ENCODE measurements at places on chromosomes 11 and 22.

- DNase-seq = no peak
Observed at GRCh38 chr11:74646215-74646614, 53.8 kb downstream of the POLD3 start.

- DNase-seq = no peak
Observed at GRCh38 chr22:23065069-23065451, 5.3 kb upstream of the GNAZ start.

- DNase-seq = no peak
Observed at GRCh38 chr22:19107730-19108074, 14.5 kb downstream of the DGCR2 start.

DNA sequence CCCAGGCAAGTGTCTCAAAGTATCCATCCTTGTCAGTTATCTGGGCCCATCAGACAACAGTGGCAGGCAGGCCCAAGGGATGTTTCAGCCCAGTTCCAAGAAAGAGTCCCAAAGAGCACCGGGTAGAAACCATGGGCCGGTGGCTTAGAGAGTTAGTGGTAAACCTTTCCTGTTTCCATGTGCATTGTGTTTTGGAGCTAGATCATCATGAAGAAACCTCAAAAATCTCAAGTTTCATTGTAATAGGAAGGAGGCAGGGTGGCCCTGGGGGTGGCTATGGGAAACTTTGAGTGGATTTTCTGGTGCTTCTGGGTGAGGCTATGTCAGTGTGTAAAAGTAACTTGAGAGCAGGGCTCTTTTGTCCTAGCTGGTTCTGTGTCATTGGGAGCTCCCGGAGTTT is 68.1 kb downstream of the UBASH3B start:
- DNase-seq = no peak

GRCh38 chr11:43686207-43686606 is 5.7 kb downstream of the HSD17B12 start:
- DNase-seq = no peak

- DNase-seq = no peak
Observed at GRCh38 chr11:59728154-59728553, 14.5 kb upstream of the OR10V1 start.

DNA sequence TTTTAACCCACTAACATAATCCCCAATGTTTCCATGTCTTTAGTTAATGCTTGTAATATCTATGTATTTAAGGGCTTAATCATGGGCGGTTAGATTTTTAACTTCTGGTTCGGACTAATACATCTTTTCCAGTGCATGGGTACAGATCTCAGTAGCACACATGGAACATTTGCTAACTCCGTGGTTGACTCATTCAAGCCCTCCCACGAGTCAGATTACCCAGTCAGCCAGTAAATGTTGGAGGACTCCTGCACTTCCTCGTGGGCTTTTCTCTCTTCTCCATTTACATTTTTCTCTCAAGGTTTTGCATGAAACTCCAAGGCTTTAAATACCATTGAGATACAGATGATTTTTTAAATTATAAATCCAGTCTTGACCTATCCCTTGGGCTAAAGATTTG is 313.9 kb downstream of the ST3GAL4 start:
- no peak for DNase-seq

DNA sequence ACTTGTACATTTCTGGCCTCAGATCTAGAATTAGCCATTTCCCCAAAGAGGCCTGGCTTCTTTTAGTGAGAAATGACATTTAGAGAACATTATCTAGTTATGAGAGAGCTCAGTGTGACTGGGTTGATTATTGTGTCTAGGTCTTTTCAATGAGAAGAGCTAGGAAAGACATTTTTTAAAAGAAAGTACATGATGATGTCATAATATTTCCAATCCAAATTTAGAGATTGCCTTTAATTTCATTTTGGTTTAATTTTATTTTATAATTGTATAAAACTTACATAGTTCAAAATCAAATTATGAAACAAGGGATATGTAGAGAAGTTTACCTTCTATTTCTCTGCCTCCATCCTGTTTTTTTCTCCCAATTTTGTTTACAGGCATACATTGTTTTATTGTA is 354.9 kb downstream of the TMEM135 start:
- DNase-seq = no peak

GRCh38 chr11:12448131-12448939 is 71.0 kb downstream of the PARVA start:
- DNase-seq = no peak

DNA sequence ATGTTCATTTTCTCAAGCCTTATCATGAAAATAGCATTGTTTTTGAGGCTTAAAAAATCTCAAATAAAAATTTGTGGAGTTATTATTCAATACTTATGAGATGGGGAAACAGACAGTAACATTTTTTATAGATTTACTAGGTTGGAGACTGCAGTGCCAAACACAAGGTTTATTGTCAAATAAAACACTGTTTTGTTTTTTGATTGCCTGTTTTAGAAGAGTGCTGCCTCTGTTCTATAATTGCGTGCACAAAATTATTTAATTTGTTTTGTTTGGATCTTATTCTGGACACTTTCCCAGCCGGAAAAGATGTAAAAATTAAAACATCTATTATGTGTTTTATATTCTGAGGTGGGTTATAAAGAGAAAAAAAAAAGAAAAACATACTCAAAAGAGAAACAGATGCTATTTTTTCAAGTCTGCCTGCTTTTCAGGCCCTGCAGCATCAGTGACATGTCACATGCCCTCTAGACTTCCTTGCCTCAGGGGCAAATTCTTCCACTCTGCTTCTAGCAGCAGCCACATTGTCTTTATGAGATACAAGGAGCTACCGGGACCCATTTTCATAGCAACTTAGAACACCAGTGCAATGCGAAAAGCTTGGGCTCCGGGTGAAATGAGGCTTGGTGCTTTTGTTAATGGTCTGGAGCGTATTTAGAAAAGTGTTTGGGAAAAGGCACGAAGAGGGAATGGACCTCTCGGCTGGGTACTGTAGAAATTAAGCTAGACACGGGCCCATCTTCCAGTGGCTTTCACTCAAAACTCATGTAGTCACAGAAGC is 77.5 kb downstream of the EFCAB6 start:
- DNase-seq = no peak

- no peak for DNase-seq
Observed at GRCh38 chr11:118740892-118741291, 50.1 kb downstream of the DDX6 start.

GRCh38 chr11:1922481-1923081 is 3.1 kb downstream of the TNNT3 start:
- no peak for DNase-seq

DNA sequence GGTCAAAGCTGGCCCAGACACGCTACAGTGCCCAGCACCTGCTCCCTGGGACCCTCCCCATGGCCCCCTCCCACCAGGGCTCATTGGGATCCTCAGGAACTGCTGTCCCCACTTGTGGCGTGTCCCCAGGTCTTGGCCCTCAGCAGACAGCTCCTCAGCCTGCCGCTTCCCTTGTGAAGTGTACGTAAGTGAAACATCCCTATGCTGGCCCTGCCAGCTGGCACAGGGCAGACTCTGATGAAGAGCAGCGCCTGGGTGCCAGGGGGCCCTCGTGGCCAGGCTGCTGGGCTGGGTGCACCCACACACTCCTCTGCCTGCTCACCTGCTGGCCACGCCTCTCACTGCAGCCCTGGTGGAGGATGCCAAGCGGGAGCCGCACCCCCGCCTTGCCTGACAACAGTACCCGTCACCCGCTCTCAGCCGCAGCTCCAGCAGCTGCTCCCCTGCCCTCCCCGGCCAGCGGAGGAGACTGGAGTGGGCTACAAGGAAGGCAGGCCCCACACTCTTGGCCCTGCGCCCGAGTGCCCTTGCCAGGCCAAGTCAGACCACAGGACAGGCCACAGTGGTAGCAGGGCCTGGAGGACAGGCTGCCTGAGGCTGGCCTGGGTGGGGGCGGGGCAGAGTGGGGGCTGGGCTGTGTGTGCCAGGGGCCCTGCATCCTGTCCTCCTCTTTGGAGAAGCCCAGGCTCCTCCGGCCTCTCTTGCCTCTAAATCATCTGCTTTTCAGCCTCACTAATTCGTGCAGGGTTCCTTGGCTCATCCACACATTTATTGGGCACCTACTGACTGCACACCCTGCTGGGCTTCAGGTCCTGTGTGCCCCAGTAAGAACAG is 39.5 kb downstream of the IGF2 start:
- DNase-seq = no peak

DNA sequence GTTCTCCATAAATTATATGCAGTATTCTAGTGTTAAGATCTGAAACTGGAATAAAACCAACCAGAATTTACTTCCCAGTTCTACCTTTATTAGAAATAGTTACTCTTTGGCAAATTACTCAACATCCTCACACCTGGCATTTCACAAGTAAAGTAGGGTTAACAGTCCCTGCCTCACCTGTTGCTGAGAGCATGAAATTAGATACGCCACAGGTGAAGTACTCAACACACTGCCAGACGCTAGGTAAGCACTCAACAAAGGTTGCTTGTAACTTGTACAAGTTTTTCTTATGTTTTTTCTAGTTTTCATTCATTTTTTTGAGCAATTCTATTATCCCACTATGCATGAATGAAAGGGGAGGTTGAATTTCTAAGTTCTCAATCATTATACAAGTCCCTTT is 267.6 kb upstream of the ARHGAP42 start:
- DNase-seq = no peak

GRCh38 chr22:33166206-33166605 is 108.0 kb upstream of the SYN3 start:
- no peak for DNase-seq

DNA sequence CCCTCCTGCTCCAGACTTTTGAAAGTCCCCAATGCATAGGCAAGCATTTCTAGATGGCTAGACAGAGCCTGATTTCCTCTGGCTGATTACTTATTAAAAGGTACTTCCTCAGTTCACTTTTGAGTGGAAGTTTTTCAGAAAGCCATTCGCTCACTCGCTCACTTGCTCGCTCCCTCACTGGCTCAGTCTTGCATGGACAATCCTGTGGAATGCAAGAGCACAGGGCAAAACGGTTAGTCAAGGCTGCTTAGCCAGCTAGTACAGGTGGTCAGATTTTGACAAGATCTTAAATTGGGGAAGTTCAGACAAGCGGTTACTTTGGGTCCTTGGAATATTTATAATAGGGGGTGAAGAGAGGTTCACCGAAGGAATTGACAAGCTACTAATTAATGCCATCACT is 101.0 kb downstream of the ARL14EP start:
- DNase-seq = no peak
